ENCODE measurements at places on chromosomes 16 and 17. TPM values are rescaled to one million over a fixed set of nuclear protein-coding genes. Genes with fewer than 3 reads are reported as not detected.

Gene SLC16A13
- 0.44 TPM for total RNA-seq

Gene RAPGEFL1
- total RNA-seq, result 16.2 TPM

Gene ROGDI
- total RNA-seq, result 52.9 TPM

Gene NSF
- 76.4 TPM for total RNA-seq

Gene P2RX1
- total RNA-seq, result 1.0 TPM

Data from camera-type eye (tissue), 1 donor.